CD4-positive, alpha-beta memory T cell (primary cell): ENCODE measurements at places on chromosomes 7 and 10.
A peak's percentile ranks its signal among the peaks of the same experiment; 100 is the strongest.

DNA sequence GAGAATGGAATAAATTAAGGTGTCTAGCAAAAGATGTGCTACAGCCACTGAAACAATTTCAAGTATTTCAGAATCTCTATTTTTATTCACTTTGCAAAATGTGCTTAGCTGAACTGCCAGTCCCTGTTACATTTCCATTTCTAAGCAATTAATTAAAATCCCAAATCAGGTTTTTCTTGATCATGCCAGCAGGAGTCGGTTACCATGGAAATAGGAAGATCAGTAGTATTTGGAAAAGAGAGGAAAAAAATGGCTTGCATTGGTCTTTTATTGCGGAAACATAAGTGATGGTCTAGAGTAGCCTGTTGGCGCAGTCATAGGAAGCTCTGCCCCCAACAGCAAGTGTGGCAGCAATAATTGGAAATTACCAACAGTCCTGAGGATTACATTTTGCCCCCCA, 867.1 kb downstream of the GATA3 start:
- DNase-seq: no peak

GRCh38 chr7:147415991-147416390, 1174.6 kb upstream of the C7orf33 start:
- no peak for DNase-seq

DNA sequence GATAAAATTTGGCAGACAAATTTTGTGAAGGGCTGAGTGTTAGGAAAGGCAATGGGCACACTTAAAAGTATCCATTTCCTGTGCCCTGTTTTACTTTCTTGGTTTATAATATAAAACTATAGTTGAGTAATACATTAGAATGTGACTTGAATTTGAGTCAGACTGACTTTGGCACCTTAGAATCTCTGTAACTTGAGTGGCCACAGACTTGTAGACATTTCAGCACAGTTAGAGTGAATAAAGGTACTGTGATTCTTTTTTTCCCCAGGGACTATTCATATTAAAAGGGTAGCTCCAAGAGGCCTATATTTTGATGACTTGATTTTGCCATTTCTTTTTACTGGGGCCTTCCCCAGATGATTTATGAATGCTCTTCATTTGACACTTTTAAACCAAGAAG, 22.4 kb downstream of the GBF1 start:
- DNase-seq: no peak

GRCh38 chr10:79264942-79265341, 82.3 kb upstream of the PPIF start:
- DNase-seq: no peak

- DNase-seq: no peak
Observed at GRCh38 chr7:80330434-80330833, 181.4 kb downstream of the GNAT3 start.

DNA sequence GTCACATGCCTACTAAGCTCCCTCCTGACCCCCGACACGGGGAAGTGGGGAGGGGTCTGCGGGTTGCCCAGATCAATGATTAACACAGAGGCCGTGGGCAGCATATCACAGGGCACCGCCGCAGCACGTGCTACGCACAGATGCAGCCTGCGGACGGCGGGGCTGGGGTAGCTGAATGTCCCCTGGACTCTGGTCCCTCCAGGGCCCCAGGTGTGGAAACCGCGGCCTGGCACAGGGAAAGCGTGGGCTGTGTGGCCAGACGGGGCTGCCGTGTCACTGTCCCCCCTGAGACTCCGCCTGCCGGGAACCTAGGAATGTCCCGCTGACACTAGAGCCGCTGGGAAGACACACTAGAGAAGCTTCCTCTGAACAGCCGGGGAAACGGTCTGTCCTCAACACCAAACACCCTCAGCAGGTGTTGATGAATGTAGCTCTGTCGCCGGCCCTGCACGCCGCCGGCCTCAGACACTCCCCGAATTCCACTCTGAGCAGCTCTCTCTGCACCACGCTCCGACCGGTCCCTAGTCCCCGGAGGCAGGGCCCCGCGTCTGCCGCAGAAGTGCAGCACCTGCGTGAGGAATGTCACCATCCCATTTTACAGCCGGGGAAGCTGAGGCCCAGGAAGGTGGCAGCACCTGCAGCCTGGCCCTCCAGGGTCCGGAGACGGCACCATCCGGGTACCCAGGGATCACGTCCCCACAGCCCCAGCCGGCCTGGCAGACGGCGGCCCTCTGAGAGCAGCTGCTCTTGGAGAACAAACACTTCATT, 33.4 kb upstream of the PDGFA start:
- no peak for DNase-seq

DNA sequence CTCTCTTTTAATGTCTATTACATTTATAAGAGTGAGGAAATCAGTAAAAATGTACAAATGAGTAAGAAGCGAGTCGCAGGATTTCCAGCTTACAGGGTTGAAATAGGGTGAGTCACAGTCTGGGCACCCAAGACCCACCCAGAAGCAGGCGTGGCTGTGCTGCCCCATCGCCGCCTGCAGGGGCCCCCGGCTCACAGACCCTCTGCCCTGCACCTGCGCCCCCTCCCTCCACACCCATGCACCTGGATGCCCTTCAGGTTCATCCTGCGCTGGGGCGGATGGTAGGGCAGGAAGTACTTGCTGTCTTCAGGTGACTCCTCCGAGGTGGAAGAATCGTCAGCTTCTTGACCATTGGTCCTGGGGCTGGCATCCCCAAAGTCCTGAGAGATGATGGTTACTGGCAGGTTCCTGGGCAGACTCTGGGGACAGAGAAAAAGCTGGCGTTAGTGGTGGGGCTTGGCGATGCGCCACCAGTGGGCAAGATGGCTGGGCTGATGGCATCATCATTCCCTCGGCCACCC, 90.2 kb upstream of the GNA12 start:
- DNase-seq: no peak

DNA sequence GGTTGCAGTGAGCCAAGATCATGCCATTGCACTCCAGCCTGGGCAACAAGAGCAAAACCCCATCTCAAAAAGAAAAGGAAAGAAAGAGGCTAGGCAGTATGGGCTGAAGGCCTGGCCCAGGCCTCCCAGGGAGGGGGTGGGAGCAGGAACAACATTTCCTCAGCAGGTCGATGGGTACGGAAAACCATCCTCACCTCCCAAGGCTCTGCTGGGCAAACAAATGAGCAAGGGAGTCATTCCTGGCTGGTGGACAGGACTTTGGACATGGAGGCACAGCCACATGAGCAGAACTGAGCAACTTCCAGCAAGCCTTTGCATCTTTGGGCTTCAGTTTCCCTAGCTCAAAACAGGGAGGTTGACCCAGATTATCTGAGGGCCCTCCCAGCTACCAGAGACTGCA, 13.0 kb downstream of the OGDHL start:
- no peak for DNase-seq

GRCh38 chr7:107242267-107242666, 73.5 kb downstream of the HBP1 start:
- DNase-seq: peak; percentile 30

GRCh38 chr10:72753760-72754231, 61.9 kb downstream of the MCU start:
- no peak for DNase-seq

- no peak for DNase-seq
Observed at GRCh38 chr7:35355911-35356310, 102.0 kb upstream of the TBX20 start.

DNA sequence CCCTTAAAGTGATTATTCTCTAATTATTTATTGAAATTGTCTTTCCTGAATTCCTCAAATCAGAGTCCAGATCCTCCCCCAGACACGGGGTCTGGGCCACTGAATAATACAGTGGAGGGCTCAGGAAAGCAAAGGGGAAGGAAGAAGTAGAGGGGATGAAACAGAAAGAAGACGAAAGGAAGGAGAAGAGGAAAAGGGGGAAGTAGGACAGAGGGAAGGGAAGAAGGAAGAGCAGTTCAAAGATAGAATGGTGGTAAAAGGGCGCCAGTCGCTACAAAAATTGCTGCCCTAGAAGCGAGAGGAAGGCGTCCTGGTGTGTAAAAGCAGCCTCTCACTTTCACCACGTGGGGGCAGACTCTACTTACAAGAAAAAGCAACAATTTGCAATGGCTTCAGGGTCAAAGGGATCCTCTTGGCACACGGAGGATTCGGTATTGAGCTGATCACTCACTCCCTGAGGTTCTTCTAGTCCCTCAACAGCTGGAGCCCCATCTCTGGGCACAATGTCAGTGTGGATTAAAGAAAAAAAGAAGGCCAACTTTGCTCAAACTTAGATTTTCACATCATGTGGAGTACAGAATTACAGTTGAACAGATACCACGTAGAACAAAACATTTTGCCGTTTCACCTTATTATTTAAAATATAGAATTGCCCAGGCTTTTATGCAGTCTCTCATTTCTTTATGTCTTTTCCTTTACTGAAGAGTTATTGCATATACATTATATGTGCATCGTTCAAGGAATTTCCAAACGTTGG, 31.4 kb upstream of the NPVF start:
- DNase-seq: peak; percentile 61

DNA sequence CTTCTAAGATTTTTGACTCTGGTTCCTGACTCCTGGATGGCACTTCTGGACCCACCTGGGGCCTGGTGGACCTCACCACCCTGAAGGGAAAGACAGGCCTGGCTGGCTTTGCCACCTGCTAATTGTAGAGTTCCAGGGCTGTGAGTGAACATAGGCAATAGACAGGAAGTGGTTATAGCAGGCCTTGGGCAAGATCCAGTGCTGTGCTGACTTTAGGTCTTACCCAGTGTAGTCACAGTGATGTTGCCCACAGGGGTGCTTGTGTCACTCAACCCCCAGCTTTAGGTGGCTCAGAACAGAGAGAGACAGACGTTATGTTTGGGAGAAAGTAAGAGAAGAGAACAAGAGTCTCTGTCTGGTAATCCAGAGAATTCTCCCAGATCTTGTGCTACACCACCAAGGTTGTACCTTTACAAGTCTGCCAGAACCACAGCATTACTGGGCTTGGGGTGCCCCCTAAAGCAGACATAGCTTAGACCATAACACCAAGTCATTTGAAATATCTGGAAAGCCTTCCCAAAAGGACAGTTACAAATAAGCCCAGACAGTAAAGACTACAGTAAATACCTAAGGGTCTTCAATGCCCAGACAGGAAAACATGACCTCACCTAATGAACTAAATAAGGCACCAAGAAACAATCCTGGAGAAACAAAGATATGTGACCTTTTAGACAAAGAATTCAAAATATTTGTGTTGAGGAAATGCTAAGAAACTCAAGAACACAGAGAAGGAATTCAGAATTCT, 303.4 kb downstream of the PCLO start:
- DNase-seq: no peak

DNA sequence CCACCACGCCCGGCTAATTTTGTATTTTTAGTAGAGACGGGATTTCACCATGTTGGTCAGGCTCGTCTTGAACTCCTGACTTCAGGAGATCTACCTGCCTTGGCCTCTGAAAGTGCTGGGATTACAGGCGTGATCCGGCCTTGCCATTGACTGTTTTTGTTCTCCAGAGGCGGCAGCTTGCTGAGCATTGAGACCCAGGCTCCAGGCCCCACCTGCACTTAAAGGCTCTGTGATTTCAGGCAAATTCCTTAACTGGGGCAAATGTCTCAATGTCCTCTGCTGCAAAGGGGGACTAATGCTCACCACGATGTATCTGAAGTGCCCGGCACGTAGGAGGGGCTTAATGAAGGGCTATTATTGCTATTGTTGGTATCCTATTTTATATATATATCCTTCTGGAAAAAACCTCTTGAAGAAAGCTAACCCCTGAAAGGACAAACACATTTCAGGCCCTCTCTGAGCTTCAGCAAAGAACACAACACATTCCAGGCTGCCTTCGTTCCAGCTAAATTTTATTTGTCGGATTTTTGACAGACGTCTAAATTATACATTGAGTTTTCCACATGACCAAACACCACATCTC, 29.0 kb downstream of the TRIM8 start:
- DNase-seq: no peak

- no peak for DNase-seq
Observed at GRCh38 chr7:108268200-108268820, 138.1 kb upstream of the LAMB4 start.
